ENCODE measurements at places on chromosomes 11 and 22.

DNA sequence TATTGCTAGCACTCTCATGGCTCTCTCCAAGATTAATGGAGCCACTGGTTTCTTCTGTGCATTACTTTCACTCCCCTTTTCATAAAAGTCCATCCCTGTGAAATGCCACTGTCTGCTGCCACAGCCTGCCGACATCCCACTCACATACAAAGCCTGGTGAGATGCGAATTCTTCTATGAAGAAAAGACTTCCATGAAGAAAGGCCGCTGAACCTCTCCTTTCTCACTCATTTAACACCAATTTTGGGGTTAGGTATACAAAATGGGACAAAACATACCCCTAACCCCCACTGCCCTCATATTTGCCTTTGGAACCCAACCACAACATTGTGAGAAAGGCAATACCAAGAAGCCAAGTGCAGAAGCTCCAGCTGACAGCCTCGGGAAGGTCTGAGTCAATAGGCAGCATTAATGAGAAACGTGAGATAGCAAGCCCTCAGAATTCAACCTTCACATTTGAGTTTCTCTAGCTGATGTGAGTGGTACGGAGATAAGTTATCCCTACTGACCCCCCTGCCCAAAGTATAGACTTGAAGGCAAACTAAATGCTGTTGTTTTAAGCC lies 156.4 kb downstream of the ATG16L2 start:
- no peak for DNase-seq

GRCh38 chr22:37860796-37861421 lies 11.7 kb downstream of the EIF3L start:
- DNase-seq: no peak

DNA sequence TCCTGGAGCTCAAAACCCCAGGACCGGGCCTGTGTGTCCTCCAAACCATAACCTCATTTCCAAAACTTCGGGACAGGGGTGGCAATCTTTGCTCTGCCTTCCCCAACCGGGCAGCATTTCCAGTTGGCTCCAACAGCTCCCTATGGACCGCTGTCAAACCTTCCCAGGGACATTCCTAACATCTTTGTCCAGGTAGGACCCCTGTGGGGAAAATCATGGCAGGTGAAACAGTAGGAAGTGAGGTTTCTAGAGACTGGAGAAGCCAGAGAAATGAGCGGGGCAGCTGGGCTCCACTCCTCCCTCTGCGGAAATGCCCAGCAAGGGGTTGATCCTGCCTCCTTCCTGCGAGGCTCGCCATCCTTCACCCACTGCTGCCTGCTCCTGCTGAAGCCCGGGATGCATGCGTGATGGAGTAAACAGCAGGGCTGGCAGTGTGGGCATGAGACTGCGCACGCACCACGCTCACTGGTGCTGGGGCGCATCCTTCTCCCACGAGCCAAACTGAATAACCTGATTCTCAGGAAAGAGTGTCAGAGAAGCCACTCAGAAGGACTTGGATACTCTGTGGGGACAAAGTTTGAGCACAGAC lies 136.4 kb downstream of the BUD13 start:
- DNase-seq: no peak

DNA sequence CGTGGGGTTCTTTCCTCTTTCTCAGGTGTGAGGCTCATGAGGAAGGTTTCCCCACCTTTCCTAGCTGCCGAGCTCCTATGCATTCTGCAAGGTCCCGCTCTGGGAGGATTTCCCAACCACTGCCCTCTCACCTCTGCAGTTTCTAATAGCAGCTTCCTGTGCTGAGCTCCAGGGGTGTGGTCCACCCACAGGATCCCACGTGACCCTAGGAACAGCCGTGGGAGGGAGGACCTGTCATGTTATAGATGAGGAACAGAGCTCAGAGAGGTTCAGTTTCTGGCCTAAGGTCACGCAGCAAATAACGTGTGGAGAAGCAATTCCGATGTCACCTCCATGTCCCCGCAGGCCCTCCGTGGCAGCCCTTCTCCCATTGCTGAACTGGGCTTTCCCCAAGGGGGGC lies 38.5 kb downstream of the FLRT1 start:
- DNase-seq: no peak

DNA sequence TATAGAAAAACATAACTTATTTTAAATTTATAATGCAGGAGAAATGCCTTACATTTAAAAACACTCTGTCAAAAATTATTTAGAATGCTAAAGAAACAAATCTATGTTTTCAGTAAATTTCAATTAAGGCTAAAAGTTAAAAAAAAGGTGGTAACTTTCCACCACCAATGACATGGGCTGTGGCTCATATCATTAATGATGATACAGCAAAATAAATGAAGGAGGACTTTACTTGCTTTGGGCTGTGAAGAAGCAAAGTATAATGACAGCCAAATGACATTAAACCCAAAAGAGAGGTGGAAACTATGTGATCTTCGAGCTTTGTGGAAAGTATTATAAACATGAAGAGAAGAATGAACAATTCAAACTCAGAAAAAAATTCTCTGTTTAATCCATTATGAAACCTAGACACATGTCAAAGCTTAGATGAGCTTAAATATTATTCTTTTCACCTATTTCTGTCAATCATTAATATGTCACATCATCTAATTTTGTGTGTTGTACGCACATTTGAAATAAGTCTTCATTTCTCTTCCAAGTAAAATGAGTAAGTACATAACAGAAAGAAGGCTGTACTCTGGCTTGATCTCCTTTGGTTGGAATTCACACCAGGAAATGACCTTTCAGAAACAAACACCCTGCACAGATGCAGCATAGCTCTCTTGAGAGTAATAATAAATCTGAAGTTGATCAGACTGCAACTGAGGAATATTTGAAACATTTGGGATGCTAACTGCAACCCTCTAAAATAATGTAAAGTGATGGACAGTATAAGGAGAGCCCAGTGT lies 265.8 kb downstream of the TTC28 start:
- DNase-seq: no peak

- DNase-seq: no peak
Measured at GRCh38 chr11:75301601-75302345, 49.7 kb downstream of the ARRB1 start.

GRCh38 chr11:72776844-72777754 lies 16.7 kb downstream of the STARD10 start:
- DNase-seq: no peak

GRCh38 chr11:110184456-110184855 lies 91.3 kb downstream of the ZC3H12C start:
- no peak for DNase-seq

DNA sequence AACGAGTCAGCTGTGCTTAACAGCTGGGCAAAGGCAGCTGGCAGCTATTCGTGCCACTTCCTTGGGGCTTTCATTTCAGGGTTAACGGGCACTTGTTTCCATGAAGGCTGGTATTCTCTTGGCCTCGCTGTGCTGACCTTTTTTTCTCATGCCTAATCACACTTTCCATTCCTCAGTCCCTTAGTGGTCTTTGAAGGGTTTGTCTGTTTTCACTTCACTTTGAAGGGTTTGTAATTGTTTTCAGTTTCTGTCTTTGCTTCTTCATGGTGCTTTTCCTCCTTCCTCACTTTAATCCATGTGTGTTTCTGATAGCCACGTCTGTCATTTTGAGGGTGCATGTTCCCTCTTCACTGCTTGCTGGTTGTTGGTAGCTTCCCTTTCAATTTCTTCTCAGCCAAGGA lies 24.6 kb downstream of the PPIL2 start:
- DNase-seq: no peak

GRCh38 chr11:88359541-88359940 lies 22.0 kb upstream of the CTSC start:
- DNase-seq: no peak

DNA sequence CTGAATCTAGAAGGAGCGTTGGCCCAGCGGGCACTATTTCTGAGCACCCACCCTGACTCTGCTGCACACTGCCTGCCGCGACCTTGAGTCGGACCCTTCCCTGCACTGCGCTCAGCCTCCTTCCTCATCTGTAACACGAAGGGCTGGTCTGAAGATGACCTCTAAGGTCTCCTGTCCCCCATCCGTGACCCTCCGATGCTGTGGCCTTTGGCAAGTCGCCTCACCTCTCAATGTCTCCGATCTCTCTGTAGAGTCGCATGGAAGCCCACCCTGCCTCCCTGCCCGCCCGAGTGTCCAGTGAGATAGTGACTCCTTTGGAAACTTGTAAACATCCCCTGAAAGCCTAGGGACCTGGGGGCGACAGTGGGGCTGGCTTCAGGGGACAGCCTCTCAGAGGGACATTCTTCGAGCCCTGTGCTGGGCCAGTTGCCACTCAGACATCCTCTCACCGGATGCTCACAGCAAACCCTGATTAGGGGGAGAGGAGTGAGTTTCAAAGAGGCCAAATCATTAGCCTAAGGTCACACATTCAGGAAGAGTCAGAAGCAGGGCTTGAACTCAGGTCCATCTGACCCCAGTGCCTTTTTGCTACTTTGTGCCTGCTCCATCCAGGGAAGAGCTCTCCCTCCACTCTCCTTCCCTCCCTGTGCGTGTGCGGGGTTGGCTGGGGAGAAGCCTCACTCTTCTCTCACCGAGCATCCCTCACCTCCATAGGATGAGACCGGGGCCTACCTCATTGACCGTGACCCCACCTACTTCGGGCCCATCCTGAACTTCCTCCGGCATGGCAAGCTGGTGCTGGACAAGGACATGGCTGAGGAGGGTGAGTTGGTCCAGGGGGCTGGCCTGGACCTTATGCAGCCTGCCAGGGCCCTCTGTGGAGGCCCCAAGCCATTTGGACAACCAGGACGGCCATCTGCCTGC lies 1.1 kb downstream of the KCTD17 start:
- DNase-seq: no peak

- no peak for DNase-seq
Measured at GRCh38 chr11:120517390-120517761, 5.8 kb downstream of the GRIK4 start.

GRCh38 chr11:48052183-48053044 lies 72.1 kb downstream of the PTPRJ start:
- peak; percentile 63 for DNase-seq

DNA sequence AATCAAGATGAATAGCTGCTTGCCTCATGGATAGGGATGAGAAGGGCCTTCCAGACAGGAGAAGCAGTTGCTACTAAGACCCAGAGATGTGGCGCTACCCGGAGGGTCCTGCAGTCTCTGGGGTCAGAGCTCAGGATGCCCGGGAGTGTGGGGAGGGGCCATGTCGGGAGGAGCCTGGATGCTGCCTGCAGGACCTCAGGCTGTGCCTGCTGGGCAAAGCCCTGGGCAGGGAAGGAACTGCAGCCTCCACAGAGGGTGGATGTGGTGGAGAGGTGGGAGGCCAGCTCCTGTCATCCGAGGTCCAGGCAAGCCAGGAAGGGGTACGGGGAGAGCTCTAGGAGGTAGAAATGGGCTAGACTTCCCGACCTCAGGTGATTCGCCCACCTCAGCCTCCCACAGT lies 11.0 kb downstream of the PRR5 start:
- DNase-seq: no peak

GRCh38 chr11:12677131-12677530 lies 2.9 kb downstream of the TEAD1 start:
- no peak for DNase-seq

DNA sequence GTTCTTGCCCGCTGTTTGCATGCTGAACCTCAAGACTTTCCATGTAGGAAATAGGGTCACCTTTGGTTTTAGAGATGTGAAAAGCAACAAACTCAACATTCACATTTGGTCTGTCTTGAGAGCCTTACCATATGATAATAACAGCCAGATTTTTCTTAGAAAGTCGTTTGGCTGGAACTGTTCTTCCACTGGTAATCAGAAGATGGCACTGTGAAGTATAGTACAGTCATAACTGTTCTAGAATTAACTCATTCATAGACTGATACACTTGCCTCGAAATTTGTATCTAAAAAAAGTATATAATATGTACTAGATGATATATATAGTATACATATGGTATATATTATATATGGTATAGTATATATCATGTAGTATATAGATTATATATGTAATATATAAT lies 12.3 kb downstream of the LUZP2 start:
- DNase-seq: no peak
